ENCODE measurements at places on chromosomes 7 and 10. TPM values are rescaled to one million over a fixed set of nuclear protein-coding genes. Genes with fewer than 3 reads are reported as not detected.

The UPK3BL2 gene
- 11.0 TPM for total RNA-seq

The TMEM213 gene
- total RNA-seq = not detected

- no peak for DNase-seq
These were observed 14.5 kb downstream of the SSC4D start for GRCh38 chr7:76394957-76395356.

- DNase-seq = no peak
These were observed 359.5 kb upstream of the ANKRD30A start for GRCh38 chr10:36765782-36766414.

GRCh38 chr7:92782855-92783254 lies 53.5 kb downstream of the CDK6 start:
- DNase-seq = no peak

The AZGP1 gene
- total RNA-seq = not detected

The MYL10 gene
- total RNA-seq = 0.52 TPM

DNA sequence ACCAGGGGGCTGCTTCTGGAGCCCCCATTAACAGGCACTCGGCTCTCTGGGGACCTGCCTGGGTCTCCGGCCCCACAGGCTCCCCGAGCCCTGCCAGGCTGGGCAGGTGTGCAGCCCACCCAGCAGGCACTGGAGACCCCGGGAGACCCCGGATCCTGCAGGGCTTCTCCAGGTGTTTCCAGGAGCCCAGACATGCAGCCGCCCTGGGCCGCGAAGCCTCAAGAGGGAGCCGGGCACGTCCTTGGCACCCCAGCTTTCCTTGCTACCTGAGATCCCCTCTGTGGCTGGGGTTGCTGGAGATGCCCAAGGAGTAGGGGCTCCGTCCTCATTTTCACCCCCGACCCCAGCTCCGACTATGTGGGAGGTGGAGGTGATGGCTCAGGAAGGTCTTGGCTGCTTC lies 7.7 kb upstream of the AMZ1 start:
- DNase-seq = no peak

DNA sequence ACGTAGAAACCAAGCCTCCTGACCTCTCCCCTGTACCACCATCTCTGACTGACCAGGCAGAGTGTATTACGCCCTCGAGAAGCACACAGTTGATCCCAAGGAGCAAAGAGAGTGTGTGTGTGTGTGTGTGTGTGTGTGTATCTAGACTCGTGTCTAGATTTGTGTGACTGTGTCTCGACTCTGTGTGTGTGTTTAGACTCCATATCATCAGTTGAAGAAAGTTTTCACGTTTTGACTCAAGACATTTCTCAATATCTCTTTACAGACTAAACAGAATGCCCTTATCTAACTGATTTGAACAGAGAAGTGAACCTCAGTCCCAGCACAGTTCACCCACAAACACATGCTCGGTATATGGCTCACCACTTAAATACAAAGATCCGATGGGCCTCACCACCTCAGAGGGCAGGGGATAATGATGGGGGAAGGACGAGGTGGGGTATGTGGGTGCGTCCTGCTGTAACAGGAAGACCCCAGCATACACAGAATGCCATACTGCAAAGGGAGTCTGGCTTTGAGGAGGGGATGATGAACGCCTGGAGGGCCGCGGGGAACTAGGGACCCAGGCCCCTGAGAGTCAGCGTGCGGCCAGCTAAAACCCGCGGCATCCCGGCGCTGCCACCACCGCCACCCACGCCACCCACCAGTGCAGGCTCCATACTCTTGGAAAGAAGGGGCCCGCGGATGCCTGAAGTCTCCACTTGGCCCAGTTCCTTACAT lies 780 bp downstream of the ALDH18A1 start:
- DNase-seq = no peak

- no peak for DNase-seq
These were observed 128.0 kb downstream of the RSU1 start for GRCh38 chr10:16689227-16689626.

DNA sequence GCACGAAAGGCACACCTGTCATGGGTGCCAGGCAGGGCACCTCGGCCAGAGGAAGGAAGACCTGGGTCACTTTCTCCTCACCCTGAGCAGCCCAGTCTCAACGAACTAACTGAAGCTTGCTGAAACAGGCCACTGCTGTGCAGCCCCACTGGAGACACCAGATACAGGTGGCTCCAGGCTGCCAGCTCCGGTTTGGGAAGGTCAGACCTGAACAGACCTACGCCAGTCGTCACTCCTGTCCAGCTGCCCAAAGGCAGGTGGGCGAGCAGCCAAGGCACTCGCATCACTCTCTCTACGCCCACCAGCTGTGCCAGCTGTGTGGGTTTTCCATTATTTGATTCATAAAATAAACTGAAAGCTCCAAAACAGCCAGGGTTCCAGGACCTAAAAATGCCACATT lies 256.1 kb downstream of the ZMYND11 start:
- DNase-seq = no peak

The HEPACAM2 gene
- total RNA-seq = not detected

DNA sequence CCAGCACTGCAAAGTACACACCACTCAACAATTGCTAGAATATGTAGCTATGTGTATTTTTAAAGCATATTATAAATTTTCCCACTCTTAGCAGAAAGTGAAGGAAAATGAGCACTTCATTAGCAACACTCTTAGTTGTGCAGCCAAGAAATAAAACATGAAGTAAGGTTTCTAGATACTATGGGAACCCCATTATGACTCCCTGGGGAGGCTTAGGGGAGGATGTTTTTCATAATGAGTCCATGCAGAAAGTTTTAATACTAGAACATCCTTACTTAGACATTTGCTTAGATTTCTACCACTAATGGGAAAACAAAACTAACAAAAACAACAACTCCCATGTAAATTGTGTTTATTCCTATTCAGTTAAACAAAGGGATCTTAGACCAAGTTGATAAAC lies 148.4 kb upstream of the HDAC9 start:
- DNase-seq = no peak

The PTPN20 gene
- not detected for total RNA-seq

- DNase-seq = no peak
These were observed 252.2 kb upstream of the SP4 start for GRCh38 chr7:21175714-21176113.

- no peak for DNase-seq
These were observed 1.5 kb downstream of the CRPPA start for GRCh38 chr7:16419859-16420258.

DNA sequence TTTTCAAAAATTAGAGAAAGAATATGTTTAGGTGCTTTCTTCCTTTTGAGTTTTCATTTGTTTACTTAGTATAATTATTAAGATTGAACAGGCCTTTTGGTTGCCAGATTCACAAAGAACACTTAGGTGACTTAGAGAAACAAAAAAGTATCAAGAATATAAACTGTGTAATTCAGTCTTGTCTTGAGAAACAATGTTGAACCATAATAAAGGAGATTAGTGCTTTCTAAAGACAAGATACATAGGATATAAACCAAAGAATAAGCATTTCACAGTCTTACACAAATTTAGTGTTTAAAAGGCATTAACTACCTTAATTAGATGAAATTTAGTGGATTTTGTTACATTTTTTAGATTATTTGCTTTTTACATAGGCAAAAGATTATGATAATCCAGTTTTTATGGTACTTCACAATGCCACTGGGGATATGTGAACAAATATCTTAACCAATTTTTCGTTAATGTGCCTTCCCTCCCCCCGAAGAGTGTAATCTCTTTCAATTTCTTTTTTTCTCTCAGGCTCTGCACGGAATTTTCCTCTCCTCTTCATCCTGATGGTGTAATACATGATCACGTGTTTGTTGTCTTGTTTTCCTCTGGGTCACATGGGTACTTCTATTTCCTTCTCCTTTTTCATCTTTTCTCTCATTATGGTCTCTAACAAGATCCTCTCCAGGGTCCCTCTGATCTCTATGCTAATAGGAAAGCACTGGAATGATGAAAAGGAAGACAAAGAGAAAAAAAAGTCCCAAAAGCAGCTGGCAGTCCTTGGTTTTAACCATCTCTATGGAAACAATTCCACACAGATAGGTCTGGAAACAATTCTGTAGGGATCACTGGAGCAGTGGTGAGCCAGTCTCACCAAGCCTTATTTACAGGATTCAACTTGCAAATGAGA lies 3.7 kb upstream of the HNRNPH3 start:
- no peak for DNase-seq

- DNase-seq = no peak
These were observed 38.5 kb downstream of the ERCC6 start for GRCh38 chr10:49500412-49500811.

The TMEM176B gene
- total RNA-seq = not detected

DNA sequence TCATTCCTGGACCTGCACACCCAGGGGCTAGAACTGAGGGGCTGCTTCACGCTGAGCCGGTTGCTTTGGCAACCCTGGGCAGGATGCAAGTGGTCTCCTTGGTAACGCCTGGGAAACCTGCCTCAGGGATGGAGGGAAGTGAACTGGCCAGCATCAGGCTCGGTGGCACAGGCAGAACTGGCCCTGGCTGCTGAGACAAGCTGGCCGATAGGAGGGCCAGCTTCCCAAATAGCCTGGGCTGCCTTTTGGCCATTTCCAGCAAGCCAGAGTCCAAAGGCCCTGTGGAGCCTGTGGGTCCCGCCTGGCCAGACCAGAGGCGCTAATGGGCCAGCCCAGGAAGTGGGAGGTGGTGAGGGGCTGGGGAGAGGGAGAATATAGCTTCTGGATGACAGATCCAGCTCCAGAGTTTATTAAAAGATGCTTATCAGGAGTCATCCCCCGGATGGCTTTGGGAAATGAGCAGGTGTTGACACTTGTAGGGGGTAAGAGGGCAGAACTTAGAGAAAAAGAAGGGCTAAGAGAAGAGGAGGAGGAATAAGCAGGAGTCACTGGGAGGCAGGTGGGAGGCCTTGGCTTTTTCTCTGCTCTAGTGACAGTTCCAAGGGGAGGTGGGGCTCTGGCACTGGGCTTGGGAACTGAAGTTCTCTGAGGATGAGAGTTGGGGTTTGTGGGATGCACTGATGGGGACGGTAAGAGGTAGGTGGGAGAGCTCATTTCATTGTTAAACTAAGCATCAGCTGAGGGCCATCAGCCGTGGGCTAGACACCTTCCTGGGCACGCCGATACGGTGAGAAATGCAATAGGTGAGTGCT lies 9.6 kb downstream of the NEURL1 start:
- DNase-seq = no peak

DNA sequence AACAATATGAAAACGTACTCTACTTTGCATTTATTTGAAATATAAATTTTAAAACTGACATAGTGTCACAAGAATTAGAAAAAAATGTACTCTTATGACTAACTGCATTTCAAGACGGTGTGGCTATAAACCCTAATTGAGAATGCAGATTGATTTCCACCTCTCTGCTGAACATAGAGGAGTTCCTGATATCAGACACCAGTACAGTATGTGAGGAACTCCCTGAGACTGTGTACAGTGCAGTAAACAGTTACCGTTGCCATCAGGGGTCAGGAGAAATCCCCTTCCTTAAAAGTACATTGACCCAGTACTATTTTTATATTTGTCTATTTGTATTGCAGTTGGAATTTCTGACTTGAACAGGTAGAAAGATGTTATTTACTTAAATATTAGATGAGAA lies 61.8 kb upstream of the DKK1 start:
- no peak for DNase-seq

- no peak for DNase-seq
These were observed 32.4 kb downstream of the NKX6-2 start for GRCh38 chr10:132753596-132753995.

Data from osteocyte (in vitro differentiated cells).